ENCODE measurements at places on chromosomes 5 and 9.

GRCh38 chr9:114678795-114679194 lies 3.2 kb downstream of the TEX48 start:
- DNase-seq, result no peak

- DNase-seq, result no peak
Observed at GRCh38 chr9:137455359-137455991, 3.7 kb downstream of the NSMF start.

- DNase-seq, result no peak
Observed at GRCh38 chr5:67201897-67202549, 5.4 kb upstream of the CD180 start.

GRCh38 chr5:150481972-150482406 lies 25.9 kb upstream of the NDST1 start:
- DNase-seq, result no peak

GRCh38 chr9:81673310-81673709 lies 16.0 kb downstream of the TLE1 start:
- DNase-seq, result no peak
